ENCODE measurements at places on chromosomes 3 and 15. TPM values are rescaled to one million over a fixed set of nuclear protein-coding genes. Genes with fewer than 3 reads are reported as not detected.

DNA sequence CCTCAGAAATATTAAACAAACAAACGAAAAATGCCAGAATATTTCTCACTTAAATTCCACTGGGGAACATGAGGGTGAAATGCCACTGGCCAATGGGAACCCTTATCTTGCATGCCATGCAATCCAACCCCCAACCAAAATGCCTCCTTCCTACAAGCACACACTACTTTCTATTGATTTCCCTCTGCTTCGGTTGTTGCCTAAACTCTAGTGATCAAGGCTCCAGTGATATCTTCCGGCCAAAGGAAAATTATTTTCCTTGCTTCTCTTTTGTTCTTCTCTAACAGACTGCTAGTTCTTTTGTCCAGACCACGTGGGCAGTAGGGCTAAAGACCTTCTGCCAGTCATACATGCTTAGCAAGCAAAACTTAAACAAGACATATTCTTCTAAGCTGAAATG, 115.7 kb downstream of the TMCC1 start:
- DNase-seq = no peak

- DNase-seq = no peak
Measured at GRCh38 chr3:8482960-8483665, 18.5 kb upstream of the LMCD1 start.

GRCh38 chr15:65551183-65551582, 20.9 kb downstream of the HACD3 start:
- no peak for DNase-seq

- no peak for DNase-seq
Measured at GRCh38 chr15:80003934-80004472, 33.0 kb upstream of the BCL2A1 start.

SLC35G2 gene
- total RNA-seq = 0.12 TPM

EOGT gene
- 14.7 TPM for total RNA-seq

ACTRT3 gene
- total RNA-seq = 0.20 TPM

DNA sequence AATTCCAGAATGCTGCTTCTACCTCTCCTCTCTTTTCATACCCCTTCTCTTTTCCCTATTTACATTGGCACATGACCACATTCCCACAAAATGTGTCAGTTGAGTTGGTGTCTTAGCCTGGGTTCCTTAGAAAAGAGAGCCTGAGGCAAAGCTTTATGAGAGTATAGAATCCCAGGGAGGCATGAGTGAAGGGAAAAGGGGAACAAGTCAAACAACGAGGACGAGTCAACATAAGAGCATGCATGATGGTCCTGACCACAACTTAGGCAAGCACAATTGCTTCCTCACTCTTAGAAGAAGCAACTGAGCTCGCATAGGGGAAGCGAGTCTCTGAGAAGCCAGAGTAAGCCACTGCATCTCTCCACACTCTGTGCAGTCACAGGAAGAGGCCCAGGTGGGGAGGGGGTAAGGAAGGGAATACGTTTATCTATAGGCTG, 15.4 kb upstream of the ZNF774 start:
- DNase-seq = peak; percentile 37

Measured in activated CD4-positive, alpha-beta T cell treated with anti-CD3 and anti-CD28 coated beads, Interleukin-2, amount 10 ng/mL, durations not matched to agents 7 days and 5 days (primary cell).